ENCODE measurements at places on chromosomes 2 and 18.

DNA sequence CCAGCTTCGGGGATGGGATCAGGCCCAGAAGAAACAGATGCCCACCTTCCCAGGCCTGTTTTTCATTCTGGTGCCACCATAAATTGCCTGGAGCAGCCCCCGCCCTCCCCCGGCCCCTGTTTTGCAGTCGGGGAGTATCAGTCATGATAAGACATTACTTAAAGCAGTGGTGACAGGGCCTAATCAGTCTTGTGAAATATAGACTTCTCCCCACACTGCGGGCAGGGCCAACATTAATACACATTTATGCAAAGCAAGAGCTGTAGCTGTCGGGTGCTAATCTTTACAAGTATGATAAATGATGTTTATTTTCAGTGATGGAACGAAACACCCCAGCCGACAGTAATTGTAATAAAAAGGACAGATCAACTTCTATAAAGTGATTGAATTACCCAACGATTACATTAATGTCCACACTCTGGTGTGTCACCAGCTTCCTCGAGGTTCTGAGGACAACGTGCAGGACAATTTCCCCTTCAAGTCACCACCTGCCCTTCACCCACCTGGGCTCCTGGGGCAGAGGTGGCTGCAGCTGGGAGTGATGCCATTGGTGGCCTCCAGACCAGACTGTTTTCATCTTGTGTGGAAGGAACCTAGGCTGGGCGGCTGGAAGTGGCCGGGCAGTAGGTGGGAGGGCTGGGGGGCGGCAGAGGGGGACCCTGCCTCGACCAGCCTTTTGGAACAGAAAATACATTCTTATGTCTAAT is 226.0 kb downstream of the TFCP2L1 start:
- DNase-seq, result no peak

- DNase-seq, result no peak
Measured at GRCh38 chr2:190950566-190950991, 63.4 kb downstream of the STAT1 start.

GRCh38 chr18:47587587-47587986 is 336.1 kb upstream of the SKOR2 start:
- no peak for DNase-seq

DNA sequence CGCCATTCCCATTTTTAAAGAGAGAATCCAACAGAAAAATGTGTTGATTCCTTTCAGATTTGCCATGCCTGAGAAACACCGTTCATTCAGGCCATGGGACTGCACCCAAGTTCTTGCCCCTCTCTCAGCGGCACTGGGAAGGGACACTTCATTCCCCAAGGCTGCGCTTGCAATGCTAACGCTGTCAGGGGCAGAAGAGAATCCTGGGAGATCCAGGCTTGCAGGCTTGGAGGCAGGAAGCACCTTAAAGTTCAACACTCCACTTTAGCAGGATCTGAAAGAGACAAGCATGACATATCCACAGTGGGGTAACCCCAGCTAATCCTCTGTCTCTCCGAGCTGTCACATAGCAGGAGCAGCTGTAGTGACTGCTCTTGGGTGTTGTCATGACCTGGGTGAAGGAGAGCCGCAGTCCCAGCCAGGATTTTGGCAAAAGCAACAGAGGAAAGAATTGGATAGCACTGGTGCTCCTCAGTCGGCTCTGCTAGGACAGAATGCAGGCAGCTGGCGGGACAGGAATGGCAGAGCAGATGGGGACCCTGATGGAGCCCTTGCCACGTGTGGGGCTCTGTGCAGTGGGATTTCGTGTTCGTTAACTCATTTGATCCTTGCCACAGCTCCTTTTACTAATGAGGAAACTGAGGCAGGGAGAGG is 22.0 kb upstream of the ODC1 start:
- DNase-seq, result no peak

All from T-helper 17 cell (primary cell).